ENCODE measurements at places on chromosomes 2 and 18. TPM values are rescaled to one million over a fixed set of nuclear protein-coding genes. Genes with fewer than 3 reads are reported as not detected.
A peak's percentile ranks its signal among the peaks of the same experiment; 100 is the strongest.

Gene TMEM150A
- 25.7 TPM for total RNA-seq

Gene SERPINB11
- not detected for total RNA-seq

Gene RPL31
- total RNA-seq: 511 TPM

Gene POTEI
- total RNA-seq: not detected

Gene ANKRD30BL
- total RNA-seq: not detected

DNA sequence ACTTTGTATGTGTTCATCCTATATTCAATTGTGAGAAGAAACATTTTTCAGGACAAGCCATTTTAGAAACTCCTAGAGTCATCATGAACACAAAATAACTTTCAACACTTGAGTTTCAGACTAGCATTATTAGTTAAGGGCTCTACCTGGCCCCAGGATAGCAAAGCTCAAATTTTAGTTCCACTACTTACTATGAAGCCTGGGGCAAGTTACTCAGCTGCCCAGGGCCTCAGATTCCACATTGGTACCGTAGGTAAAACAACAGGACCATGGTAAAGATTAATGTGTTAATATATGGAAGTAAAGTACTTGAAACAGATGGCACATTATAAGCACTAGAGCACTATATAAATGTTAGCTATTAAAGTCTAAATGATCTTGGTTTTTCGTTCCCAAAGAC lies 19.4 kb downstream of the MPPE1 start:
- no peak for DNase-seq
- no peak overlapping the region for H3K4me3 ChIP-seq
- peaks cover 34% of the 10 kb centered on the region for H3K36me3 ChIP-seq
- no peaks in the 10 kb centered on the region for H3K4me1 ChIP-seq
- H3K27me3 ChIP-seq: no peaks in the 10 kb centered on the region

GRCh38 chr2:98568161-98568956 lies 40.0 kb downstream of the COA5 start:
- H3K27me3 ChIP-seq: no peaks in the 10 kb centered on the region
- no peak overlapping the region for H3K4me3 ChIP-seq
- H3K27ac ChIP-seq: no peak overlapping the region

Gene VSNL1
- not detected for total RNA-seq

DNA sequence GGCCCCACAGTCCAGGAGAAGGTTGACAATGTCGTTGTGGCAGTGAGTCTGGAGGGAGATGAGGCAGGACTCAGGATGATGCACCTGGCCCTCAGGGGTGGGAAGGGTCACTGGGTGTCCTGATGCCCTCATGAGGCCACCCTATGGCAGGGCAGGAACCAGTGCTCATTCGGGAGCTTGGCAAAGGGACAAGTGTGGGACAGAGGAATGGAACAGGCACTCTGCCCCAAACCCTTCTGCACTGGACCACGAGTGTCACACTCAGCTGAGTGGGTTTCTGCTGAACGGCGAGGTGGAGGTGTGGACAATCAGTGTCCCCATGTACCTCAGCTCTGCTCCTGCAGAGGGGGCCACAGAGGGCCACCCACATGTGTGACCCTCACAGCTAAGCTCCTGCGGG lies 32.0 kb downstream of the ANKMY1 start:
- no peak for DNase-seq
- H3K36me3 ChIP-seq: peaks cover 12% of the 10 kb centered on the region
- H3K27ac ChIP-seq: no peak overlapping the region
- H3K4me3 ChIP-seq: no peak overlapping the region

DNA sequence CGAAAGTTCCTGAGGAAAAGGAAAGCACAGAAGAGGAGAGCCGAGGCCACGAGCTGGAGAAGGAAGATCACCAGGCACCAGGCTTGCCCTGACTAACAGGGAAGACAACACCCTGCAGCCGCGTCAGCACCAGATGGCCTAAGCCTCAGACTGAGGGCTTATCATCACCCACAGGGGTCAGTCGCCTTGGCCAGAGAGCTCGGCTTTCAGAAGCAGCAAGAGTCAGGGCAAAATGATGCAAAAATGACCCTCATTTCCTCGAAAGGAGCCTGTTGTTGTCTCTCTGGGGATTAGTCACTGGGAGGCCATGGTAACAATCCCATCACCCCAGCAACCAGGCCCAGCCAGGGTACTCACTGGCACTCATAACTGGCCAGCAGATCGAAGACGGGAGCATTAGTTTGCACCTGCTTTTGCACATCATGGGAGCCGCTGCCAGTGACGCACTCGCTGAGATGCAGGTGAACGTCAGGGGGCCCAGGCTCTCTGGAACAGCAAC lies 42.7 kb upstream of the ZFP36L2 start:
- DNase-seq: peak; percentile 78
- H3K27ac ChIP-seq: peak overlapping the region; percentile 79
- no peaks in the 10 kb centered on the region for H3K27me3 ChIP-seq

- no peak overlapping the region for H3K4me3 ChIP-seq
- H3K36me3 ChIP-seq: no peaks in the 10 kb centered on the region
- H3K4me1 ChIP-seq: no peaks in the 10 kb centered on the region
- H3K27me3 ChIP-seq: no peaks in the 10 kb centered on the region
Measured at GRCh38 chr2:1528273-1529064, 115.2 kb downstream of the TPO start.

DNA sequence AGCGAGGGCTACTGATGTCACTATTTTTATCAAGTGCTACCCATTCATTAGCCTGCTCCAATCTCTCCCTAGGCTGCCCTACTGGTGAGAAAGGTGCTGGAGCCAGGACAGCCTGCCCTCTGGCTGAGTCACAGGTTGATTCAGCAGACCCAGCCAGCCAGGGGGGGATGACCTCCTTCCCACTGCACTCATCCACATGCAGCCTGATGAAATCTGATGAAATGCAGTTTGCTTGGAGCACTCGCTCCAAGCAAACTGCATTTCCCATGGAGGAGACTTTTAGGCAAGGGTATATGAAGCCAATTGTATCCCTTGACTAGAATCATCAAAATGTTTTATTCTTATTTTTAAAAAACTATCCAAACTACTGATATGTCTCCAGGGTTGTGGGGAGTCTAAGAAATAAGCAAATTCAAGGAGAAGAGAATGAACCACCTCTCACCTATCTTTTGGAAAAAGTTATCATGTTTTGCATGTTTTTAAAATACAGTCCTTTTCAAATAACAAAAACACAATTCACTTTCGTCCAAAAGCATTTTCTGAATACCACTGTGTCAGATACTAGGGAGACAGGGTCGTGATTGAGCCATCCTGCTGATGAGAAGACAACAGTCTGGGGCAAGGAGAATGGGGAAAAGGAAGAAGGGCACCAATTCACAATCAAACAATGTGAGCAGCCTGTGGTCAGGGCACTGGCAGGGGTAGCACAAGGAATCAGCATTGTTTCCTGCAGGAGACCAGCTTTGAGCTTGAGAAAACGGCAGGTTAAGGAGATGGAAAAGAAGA lies 128.3 kb downstream of the AFF3 start:
- H3K4me3 ChIP-seq: no peak overlapping the region
- H3K27me3 ChIP-seq: no peaks in the 10 kb centered on the region
- no peak overlapping the region for H3K27ac ChIP-seq
- no peaks in the 10 kb centered on the region for H3K36me3 ChIP-seq

Gene VWC2L
- total RNA-seq: not detected

Gene SMAD7
- total RNA-seq: 80.8 TPM

GRCh38 chr2:28648147-28648546 lies 103.5 kb upstream of the PPP1CB start:
- H3K36me3 ChIP-seq: no peaks in the 10 kb centered on the region
- no peaks in the 10 kb centered on the region for H3K27me3 ChIP-seq
- peak overlapping the region; percentile 62 for H3K27ac ChIP-seq
- no peak for DNase-seq
- H3K4me1 ChIP-seq: peaks cover 16% of the 10 kb centered on the region
- no peak overlapping the region for H3K4me3 ChIP-seq

- peaks cover 16% of the 10 kb centered on the region for H3K4me1 ChIP-seq
- no peaks in the 10 kb centered on the region for H3K27me3 ChIP-seq
- H3K27ac ChIP-seq: peak overlapping the region; percentile 48
- no peak for DNase-seq
- H3K4me3 ChIP-seq: no peak overlapping the region
- H3K36me3 ChIP-seq: no peaks in the 10 kb centered on the region
Measured at GRCh38 chr2:85523062-85523902, 15.7 kb upstream of the MAT2A start.

- no peak overlapping the region for H3K27ac ChIP-seq
- no peak overlapping the region for H3K4me3 ChIP-seq
- H3K27me3 ChIP-seq: no peaks in the 10 kb centered on the region
- DNase-seq: no peak
Measured at GRCh38 chr2:168997794-168998193, 33.3 kb downstream of the ABCB11 start.

Gene NPPC
- total RNA-seq: not detected

Gene GRHL1
- 9.5 TPM for total RNA-seq

Gene MC5R
- not detected for total RNA-seq

Gene SPDYA
- total RNA-seq: 3.0 TPM

Gene SLC11A1
- total RNA-seq: 122 TPM

- DNase-seq: no peak
- H3K4me1 ChIP-seq: no peaks in the 10 kb centered on the region
- no peak overlapping the region for H3K27ac ChIP-seq
- no peaks in the 10 kb centered on the region for H3K36me3 ChIP-seq
- no peaks in the 10 kb centered on the region for H3K27me3 ChIP-seq
Measured at GRCh38 chr2:206611736-206612135, 30.6 kb upstream of the FAM237A start.

Gene PLCD4
- 1.6 TPM for total RNA-seq

DNA sequence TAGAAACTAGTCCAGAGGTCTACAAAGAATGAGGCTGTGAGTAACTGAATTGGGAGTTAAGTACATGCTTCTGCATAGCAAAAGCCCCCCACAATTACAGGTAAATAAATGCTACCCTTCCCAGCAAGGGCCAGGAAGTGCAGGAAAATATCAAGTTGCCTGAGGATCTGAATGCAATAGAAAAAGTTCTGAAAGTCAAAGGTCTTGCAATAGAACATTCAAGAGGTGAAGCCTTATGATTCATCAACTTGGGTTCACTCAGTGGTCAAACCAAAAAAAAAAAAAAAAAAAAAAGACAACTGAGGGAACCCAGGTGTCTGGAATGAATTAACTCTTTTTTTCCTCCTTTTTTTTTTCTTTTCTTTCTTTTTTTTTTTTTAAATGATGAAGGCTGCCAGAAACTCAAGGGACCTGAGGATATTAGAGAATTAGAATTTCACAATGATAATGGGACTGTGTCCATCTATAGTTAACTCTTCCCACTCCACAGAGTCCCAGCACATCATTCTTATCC lies 42.9 kb upstream of the RFX8 start:
- no peak for DNase-seq
- H3K4me1 ChIP-seq: peaks cover 33% of the 10 kb centered on the region
- no peak overlapping the region for H3K4me3 ChIP-seq

Gene IL36G
- total RNA-seq: not detected

GRCh38 chr2:230866756-230867523 lies 2.2 kb downstream of the ITM2C start:
- H3K27ac ChIP-seq: peak overlapping the region; percentile 13
- peak overlapping the region; percentile 79 for H3K4me3 ChIP-seq
- no peaks in the 10 kb centered on the region for H3K27me3 ChIP-seq
- no peaks in the 10 kb centered on the region for H3K36me3 ChIP-seq
- no peak for DNase-seq
- peaks cover 63% of the 10 kb centered on the region for H3K4me1 ChIP-seq

DNA sequence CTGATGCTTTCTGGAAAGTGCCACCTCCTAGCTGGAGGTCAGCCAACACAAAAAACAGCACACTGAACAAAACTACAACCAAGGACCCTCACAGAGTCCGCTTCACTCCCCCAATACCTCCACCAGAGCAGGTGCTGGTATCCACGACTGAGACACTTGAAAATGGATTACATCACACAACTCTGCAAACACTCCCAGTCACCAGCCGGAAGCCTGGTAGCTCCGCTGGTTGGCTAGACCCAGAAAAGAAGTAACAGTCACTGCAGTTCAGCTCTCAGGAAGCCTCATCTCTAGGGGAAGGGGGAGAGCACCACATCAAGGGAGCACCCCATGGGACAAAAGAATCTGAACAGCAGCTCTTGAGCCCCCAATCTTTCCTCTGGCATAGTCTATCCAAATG lies 175.4 kb downstream of the LCLAT1 start:
- H3K4me3 ChIP-seq: no peak overlapping the region
- H3K36me3 ChIP-seq: no peaks in the 10 kb centered on the region
- no peak overlapping the region for H3K27ac ChIP-seq
- DNase-seq: no peak

DNA sequence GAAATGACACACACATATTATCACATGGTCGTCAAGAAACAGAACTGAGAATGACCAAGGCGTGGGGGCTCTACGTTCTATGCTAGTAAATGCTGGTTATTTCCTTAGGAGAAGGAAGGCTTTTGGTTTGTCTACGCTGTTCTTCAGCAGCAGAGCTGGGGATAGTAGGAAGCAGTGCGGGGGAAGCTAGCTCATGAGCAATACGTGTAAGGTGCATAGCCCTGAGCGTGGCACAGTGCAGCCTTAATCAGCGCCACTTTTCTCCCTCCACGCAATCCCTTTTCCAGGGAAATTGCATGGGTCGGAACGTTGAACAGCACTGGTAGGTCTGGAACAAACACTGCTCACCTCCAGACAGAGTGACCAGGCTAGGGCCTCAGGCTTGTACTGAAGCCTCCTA lies 199.6 kb upstream of the FBXO11 start:
- no peaks in the 10 kb centered on the region for H3K36me3 ChIP-seq
- no peaks in the 10 kb centered on the region for H3K27me3 ChIP-seq
- no peak for DNase-seq
- peak overlapping the region; percentile 60 for H3K4me3 ChIP-seq

GRCh38 chr2:85277416-85278158 lies 50.2 kb downstream of the TGOLN2 start:
- H3K4me3 ChIP-seq: peak overlapping the region; percentile 8
- no peaks in the 10 kb centered on the region for H3K27me3 ChIP-seq
- H3K36me3 ChIP-seq: no peaks in the 10 kb centered on the region
- H3K27ac ChIP-seq: peak overlapping the region; percentile 75
- DNase-seq: no peak

DNA sequence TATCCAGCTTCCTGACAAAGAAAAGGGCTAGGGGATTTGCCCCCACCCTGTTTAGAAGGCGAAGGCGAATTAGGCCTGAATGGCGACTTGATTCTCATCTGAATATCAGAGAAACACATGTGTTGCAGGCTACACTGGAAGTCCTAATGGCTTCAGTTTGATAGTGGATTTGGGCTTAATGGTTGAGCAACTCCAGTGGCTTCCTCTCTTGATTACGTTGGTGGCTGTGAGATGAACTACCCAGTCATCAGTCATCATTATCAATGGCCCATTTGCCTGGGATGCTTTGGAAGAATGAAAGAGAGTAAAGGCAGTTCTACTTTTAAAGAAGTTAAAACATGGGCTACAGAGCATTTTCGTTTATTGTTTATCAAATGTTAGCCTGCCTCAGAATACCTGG lies 60.9 kb upstream of the IL1R1 start:
- no peak overlapping the region for H3K27ac ChIP-seq
- H3K4me1 ChIP-seq: peaks cover 18% of the 10 kb centered on the region
- H3K27me3 ChIP-seq: no peaks in the 10 kb centered on the region
- no peaks in the 10 kb centered on the region for H3K36me3 ChIP-seq
- DNase-seq: no peak

DNA sequence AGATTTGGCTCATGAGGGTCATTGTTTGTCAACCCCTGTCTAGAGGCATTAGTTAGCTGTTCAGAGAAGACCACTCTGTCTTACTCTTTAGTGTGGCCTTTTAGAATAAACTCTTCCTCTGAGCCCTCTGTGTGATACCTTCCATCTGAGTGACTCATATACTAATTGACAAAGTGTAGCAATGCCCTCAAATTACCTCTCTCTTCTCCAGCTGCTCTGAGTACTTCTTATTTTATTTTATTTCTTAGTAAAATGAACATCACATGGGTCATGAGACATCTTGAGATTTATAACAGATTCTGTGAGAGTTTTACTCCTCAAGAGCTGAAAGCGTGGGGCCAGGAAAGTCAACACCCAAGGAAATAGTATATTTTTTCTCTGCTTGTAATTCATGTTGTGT lies 67.4 kb downstream of the KCTD18 start:
- H3K36me3 ChIP-seq: peaks cover 10% of the 10 kb centered on the region
- no peak overlapping the region for H3K4me3 ChIP-seq
- no peak overlapping the region for H3K27ac ChIP-seq
- no peak for DNase-seq
- no peaks in the 10 kb centered on the region for H3K4me1 ChIP-seq

Measured in thoracic aorta (tissue), 2 donors.